Omental fat pad (tissue), 4 donors: ENCODE measurements at places on chromosomes 1 and 21. TPM values are rescaled to one million over a fixed set of nuclear protein-coding genes. Genes with fewer than 3 reads are reported as not detected.

CFAP57 gene
- total RNA-seq = 0.12 TPM

DNA sequence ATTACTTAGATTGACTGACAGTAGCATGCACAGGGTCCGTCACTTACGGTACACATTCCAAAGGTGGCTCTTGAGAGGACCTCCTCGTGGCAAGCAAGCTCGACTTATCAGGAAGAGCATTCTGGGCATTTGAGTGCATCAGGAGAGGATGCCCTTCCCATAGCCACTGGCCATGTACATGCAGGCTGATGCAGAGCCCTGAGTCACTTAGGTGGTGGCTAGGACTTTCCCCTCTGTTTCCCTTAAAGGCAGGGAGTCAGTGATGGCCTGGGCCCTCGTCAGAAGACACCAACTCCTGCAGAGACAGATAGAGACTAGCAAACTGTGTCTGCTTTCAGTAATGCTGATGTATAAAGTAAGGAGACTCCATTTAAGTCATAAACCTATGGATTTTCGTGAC, 12.9 kb downstream of the EXO1 start:
- DNase-seq = no peak

DNA sequence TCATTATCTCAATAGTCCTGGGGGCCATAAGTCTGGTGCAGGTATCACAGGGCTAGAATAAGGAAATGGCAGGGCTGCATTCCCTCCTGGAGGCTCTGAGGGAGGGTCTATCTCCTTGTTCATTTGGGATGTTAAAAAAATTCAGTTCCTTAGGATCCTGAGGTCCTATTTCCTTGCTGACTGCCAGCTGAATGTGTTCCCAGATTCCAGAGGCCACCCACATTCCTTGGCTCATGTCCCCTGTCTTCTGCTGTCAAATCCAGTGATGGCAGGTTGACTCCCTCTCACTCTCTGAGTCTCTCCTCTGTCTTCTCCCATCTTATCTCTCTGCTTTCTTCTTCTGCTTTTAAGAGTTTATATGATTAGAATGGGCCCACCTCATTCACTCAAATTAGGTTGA, 400.6 kb downstream of the PTPRU start:
- no peak for DNase-seq

GRCh38 chr1:205668951-205669340, 11.4 kb downstream of the SLC45A3 start:
- DNase-seq = no peak

DNA sequence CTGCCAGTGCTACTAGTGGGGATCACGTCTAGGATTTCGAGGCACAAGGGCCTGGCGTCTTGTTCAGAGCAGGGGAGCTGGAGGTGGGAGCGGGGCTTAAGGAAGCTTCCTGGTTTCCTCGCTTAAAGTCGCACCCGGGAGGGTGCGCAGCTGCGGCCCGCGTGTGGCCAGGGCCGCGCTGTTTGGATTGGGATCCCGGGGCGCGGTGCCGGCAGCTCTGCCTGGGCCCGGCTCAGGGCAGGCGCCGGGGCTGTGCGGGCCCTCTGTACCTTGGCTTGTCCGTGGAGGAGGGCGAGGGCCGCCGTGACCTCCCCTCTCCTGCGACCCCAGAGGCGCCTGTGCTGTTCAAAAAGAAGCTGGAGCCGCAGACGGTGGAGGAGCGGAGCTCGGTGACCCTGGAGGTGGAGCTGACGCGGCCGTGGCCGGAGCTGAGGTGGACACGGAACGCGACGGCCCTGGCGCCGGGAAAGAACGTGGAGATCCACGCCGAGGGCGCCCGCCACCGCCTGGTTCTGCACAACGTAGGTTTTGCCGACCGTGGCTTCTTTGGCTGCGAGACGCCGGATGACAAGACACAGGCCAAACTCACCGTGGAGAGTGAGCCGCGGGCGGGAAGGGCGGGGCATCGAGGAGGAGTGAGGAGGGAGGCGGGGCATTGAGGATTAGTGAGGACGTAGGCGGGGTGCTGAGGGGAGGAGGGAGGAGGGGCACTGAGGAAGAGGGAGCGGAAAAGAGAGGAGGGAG, 67.8 kb downstream of the OBSCN start:
- peak; percentile 56 for DNase-seq

DNA sequence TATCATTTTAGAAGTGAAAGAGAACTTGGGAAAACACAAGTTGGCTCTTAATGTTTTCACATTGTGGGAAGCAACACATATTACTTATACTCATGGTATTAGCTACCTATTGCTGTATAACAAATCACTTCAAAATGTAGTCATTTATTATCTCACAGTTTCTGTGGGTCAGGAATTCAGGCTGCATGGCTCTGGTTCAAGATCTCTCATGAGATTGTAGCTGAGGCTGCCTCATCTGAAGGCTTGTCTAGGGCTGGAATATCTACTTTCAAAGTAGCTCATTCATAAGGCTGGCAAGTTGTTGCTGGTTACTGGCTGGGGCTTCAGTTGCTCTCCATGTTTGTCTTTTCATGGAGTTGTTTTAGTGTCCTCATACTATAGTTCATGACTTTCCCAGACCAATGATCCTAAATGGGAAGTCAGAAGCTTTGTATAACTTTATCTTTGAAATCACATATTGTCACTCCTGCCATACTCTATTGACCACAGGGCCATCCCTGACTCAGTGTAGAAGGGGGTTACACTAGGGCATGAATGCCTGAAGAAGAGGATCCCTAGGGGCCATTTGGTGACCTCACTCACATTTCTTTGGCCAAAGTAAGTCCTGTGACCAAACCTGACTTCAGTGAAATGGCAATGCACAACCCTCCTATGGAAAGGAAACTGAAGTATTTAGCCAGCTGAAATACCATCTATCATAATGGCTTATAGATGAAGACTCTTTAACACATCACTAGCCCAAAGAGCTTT, 37.9 kb upstream of the POU2F1 start:
- DNase-seq = no peak

PRAMEF7 gene
- total RNA-seq = not detected

- no peak for DNase-seq
Measured at GRCh38 chr1:119626841-119627240, 21.2 kb downstream of the ZNF697 start.

DNA sequence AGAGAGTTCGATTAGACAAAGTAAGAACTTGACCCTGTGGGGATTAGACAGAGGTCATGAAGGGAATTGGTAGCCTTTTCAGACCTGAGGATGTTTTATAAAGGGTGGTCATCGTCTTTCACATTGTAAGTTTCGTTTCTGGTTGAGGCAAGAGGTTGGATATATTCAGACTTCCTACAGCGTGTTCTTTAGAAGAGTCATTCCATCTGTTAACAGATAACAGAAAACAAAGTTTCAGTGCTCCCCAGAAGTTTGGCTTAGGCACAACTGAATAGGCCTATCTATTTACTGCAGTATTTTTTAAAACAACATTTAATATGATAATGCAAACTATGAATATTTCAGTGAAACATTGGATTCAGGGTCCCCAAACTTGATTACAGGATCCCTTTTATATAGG, 17.1 kb upstream of the IVNS1ABP start:
- no peak for DNase-seq

CDC7 gene
- 1.4 TPM for total RNA-seq

DNA sequence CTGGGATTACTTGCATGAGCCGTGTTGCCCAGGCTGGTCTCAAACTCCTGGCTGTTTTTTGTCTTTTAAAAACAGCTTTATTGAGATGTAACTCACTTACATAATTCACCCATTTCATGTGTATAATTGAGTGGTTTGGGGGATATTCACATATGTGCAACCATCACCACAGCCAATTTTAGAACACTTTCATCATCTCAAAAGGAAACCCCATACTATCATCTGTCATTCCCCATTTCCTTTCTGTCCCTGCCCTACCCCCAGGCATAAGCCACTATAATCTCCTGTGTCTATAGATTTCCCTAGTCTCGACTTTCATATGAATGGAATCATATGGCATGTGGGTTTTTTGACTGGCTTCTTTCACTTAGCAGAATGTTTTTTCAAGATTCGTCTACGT, 43.3 kb downstream of the GPR137B start:
- DNase-seq = no peak

- DNase-seq = no peak
Measured at GRCh38 chr1:204407295-204407971, 4.2 kb downstream of the PPP1R15B start.

DNA sequence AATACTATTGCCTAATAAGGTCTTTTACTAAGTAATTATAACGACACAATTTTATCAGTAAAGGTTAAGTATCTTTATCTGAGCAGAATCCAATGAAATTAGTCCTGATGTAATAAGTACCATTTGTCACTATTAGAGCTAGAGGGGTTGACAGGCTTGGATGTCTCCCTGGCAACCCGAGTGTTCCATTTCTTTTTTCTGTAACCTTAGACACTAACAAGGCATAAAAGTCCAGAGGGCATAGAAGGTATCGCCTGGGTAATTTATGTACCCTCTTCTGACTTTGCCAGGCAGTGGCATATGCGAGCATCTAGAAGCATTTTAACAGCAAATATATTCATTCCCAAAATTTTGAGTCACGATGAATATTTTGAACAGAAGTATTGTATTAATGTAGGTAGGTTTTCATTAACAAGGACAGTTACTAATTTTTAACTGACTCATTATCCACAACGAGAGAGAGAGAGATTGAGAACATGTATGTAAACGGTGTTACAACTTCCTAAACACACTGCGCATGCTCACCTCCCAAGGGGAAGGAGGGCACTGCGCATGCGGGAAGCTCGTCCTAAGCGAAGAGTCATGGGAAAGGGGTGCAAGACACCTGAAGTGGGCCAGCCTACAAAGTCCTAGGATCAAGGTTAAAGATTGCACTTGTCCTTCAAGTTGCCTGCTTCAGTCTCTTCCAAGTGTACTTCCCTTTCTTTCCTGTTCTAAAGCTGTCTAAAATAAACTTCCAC, 423.9 kb downstream of the DSCAM start:
- no peak for DNase-seq

- DNase-seq = no peak
Measured at GRCh38 chr1:45306319-45306718, 20.4 kb upstream of the HPDL start.

- DNase-seq = no peak
Measured at GRCh38 chr1:160129046-160129445, 13.5 kb downstream of the ATP1A2 start.

- no peak for DNase-seq
Measured at GRCh38 chr1:184931566-184931965, 42.7 kb downstream of the NIBAN1 start.
